Activated gamma-delta T cell (primary cell): ENCODE measurements at places on chromosomes 2 and 18.

DNA sequence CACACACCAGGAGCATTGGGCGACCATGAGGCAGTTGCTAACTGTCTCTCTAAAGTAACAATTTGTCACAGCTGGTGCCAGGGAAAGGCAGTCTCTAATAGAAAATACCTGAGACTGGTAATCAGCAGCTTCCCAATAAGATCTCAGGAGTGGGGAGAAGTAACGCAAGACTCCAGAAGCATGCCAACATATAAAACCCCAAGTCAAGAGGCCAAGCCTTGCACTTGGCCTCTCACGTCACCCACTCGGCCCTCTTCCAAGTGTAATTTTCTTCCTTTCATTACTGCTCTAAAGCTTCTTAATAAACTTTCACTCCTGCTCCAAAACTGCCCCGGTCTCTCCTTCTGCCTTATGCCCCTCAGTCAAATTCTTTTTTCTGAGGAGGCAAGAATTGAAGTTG is 455.6 kb upstream of the ACVR2A start:
- DNase-seq: no peak

GRCh38 chr2:216690853-216691741 is 4.3 kb downstream of the IGFBP5 start:
- no peak for DNase-seq

- DNase-seq: no peak
Observed at GRCh38 chr18:5600378-5601071, 56.7 kb upstream of the EPB41L3 start.

DNA sequence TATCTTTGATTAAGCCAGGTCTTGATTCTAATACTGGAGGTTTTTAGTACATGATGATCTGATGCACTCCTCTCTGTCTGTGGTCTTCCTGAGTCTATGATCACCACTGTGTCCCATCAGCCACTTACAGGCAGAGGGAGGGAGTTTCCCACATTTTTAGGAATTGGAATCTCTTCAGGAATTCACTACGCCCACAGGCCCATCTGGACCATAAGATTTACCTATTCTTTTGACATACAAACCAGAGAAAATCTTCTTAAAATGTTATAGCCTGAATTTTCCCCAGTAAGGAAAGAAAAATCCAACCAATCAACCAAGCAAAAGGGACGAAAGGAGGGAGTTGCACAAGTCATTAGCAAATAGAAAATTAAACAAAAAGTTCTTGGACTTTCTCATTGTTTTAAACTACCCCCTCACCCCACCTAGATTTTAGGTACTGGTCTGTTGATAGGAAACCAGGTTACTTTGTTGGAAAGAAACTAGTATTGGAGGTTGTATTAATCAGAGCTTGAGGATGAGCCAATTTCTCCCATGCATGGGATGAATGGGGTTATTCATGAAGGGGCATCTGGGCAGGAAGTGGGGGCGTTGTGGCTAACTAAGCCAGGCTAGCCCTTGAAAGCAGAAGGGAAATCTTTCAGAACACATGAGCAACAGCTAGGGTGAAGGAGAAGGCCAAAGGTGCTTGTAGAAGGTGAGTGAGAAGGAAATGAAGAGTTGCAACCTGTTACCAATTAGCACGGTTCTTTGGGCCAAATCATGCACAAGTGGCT is 328.2 kb upstream of the MEX3C start:
- no peak for DNase-seq

DNA sequence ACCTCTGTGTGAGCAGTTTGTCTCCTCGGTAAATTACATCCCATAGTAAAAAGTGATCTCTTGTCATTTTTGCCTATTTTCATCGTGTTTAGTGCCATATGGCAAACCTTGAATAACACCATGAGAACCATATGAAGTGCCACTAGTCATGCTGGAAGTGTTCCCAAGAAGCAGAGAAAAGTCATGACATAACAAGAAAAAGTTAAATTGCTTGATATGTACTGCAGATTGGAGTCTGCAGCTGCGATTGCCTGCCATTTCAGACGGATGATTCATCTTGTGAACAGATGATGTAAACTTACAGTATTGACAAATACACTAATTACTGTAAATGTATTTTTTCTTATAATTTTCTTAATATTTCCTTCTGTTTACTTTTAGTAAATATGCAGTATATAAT is 846.7 kb downstream of the BCL11A start:
- DNase-seq: no peak

- DNase-seq: no peak
Observed at GRCh38 chr2:10820562-10820961, 8.0 kb upstream of the PDIA6 start.

- DNase-seq: no peak
Observed at GRCh38 chr2:196459539-196459938, 180.0 kb upstream of the CCDC150 start.

DNA sequence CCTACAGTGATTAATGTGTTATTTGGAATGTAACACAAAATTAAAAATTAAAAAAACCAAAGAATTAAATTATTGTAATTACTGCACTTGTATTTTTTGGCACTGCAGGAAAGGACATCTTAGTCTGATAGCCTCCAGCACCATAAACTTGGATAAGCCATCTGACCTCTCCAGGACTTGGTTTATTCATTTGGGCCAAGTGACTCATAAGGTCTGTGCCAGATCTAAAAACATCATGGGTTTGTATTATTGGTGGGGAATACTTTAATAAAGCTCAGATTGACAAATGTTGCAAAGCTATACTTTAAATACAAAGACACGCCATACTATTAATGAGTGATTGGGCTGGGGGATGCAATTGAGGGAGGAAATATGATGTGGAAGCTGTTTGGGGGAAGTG is 225.2 kb downstream of the ZNF521 start:
- DNase-seq: no peak

DNA sequence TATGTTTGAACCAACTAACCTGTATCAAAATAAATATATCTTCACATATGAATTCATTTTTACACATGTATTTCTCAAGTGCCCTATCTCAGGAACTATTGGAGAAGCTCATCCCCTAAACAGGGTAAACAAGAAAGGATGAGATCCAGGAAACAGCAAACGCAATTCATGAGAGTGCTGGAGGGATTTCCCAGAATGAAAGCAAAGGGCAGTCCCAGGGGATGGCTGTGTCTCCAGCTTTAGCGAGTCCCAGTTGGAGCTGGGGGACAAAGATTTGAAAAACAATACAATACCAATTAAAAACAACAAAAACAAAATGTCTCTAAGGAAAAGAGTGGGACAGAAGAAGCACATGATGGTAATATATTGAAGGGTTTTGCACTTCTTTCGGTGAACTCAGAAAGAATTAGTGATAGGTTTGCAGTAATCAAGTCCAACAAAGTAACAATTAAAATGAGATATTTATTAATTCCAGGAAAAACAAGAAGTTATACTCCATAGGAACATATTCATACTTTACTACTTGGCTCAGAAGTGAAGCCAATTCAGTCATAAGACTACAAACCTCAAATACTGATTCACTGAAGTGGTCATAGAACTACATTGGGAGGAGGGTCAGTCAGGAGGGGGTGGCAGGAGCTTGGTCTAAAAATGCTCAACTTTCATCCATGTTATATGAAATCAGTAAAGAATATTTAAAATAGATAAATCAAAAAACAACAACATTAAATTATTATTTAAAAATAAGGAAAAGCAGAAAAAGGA is 73.1 kb upstream of the PDE1A start:
- no peak for DNase-seq

DNA sequence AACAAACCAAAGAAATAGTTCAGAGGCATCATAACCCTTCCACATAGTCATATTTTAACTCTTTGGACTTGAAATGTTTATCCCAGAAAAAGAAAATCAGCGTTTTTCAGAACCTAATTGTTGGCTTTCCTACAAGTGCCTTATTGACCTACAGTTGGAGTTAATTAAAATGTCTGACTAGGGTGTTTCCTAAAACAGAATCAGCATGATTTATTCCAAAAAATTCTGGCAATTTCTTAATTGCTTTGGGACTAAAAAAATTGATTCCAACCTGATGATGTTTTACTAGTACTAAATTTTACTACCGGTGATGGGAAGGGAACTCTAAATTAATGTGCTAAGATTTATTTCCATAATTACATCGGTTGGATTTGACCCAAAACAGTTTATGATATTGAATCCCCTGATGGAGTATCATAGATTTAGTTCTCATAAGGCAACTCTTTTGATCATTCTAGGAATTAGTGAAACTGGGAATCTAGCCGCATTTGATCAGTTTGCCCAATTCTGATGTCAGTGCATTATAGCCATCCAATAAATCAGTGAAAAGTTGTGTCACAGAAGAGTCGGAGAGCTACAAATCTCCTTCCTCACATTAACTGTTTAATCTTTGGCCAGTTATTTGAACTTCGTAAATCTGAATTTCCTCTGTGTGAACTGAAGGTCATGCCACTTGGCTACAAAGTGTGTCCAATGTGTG is 134.3 kb upstream of the DSEL start:
- DNase-seq: no peak

DNA sequence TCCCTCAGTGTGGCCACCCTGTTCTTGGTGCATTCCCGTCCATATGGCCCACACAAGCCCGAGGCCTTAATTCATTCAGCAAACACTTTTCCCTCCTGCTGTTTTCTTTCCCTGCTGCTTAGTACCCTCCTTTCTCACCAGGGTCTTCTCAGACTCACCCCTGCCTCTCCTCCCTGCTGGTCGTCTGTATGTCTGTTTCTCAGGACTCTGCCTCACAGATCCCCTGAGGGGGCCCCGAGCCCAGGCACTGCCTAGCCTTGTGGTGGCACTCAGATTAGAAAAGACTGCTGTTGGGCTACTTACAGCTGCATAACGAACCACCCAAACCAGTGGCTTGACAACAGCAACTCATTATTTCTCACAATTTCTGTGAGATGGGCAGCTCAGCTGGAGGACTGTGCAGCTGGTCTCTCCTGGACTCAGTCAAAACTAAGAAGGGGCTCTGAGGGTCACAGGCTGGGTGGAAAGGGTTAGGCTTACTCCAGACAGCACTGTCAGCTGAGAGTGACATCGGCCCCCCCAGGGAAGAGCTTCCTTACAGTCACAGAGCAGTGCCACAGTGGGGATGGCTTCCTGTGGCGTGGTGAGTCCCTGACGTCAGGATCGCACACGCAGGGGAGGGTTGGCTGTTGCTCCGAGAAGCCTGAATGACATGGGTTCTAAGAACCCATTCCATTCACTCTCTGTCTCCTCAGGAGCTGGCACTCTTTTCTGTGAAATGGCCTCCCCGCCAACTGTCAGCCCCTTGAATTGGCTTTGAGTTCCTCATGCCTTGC is 139.0 kb downstream of the UXS1 start:
- no peak for DNase-seq

GRCh38 chr2:3557639-3558204 is 411 bp downstream of the RNASEH1 start:
- DNase-seq: no peak

GRCh38 chr2:65055422-65056214 is 598 bp upstream of the CEP68 start:
- DNase-seq: peak; percentile 60

DNA sequence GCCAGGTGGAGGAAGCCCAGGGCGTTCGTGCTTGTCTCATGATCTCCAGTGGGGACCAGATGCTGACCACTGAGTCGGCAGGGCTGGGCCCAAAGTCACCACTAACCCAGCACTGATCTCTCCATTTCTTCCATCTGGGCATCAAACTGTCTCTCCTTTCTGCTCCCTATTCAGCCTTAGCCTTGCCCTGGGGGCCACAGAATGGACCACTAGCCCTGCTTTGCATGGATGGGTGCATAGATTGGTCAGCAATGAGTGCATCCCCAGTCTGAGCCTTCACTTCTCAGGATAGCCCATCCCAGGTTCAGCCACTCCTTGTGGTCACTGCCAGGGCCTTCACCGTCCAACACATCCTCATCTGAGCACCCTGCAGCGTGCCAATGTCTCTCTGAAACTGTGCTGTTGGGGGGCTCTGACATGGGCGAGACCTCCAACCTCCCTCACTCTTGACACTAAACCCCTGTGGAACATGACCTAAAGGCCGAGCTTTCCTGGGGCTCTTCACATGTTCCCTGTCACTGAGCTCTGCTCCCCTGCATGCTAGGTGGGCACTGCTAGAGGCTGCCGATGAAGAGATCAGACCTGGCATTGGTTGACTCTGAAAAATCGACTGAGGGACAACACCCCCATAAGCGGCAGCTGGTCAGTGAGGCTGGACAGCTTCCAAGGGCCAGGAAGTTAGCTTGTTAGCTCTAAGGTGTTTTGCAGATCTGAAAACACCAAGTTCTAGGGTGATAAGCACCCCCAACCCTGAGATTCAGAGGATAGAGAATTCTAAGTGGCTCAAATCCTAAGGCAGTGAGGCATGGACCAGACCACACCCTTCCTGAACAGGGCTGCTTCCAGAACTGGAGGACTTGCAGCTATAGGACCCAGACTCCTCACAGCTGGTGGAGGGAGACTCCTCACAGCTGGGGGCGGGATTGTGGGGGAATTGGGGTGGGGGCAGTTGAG is 61.7 kb downstream of the HS1BP3 start:
- no peak for DNase-seq

GRCh38 chr18:74825460-74825859 is 227.8 kb downstream of the ZNF407 start:
- DNase-seq: no peak

GRCh38 chr2:71600555-71600954 is 147.2 kb downstream of the DYSF start:
- DNase-seq: no peak

DNA sequence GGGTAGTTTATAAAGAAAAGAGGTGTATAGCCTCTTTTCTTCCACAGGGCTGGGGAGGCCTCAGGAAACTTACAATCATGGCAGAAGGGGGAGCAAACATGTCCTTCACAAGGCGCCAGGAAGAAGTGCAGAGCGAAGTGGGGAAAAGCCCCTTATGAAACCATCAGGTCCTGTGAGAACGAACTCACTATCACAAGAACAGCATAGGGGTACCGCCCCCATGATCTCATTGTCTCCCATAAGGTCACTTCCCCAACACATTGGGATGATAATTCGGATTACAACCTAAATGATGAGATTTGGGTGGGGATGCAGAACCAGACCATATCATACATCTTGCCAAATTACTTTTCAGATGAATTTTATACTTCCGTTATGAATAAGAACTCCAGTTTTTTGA is 32.4 kb downstream of the RALB start:
- DNase-seq: no peak

- DNase-seq: no peak
Observed at GRCh38 chr2:8406271-8406670, 275.6 kb upstream of the ID2 start.

- no peak for DNase-seq
Observed at GRCh38 chr18:46728219-46728930, 28.5 kb downstream of the ST8SIA5 start.

DNA sequence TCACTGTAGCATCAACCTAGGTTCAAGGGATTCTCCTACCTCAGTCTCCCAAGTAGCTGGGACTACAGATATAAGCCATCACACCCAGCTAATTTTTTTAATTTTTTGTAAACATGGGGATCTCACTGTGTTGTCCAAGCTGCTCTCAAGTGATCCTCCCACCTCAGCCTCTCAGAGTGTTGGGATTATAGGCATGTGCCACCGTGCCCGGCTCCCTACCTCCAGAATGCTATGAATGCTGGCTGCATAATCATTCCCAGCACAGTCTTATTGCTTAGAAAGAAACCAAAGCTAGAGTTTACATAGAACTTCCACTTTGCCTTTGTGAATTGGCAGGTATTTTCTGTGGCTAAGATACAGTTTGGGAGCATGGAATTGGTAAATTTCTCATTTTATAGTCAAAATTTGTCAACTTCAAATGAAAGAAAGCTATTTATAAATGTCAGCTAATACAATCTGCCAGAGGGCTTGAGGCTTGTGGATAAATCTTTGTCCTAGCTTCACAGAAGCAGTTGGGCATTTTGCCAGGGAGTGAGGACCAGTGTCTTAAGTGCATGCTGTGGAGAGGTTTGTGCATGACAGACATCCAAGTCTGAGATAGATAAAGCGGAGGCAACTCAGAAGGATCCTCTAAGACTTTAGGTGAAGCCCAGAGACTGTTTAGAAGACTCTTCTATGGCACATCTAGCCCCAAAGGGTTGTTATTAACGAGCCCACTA is 175.4 kb downstream of the ANTXR1 start:
- DNase-seq: no peak
